Stimulated activated CD4-positive, alpha-beta T cell treated with anti-CD3 and anti-CD28 coated beads, TNF-alpha, amount 100 ng/mL, for 4 hours (primary cell): ENCODE measurements at places on chromosomes 3 and 15.

DNA sequence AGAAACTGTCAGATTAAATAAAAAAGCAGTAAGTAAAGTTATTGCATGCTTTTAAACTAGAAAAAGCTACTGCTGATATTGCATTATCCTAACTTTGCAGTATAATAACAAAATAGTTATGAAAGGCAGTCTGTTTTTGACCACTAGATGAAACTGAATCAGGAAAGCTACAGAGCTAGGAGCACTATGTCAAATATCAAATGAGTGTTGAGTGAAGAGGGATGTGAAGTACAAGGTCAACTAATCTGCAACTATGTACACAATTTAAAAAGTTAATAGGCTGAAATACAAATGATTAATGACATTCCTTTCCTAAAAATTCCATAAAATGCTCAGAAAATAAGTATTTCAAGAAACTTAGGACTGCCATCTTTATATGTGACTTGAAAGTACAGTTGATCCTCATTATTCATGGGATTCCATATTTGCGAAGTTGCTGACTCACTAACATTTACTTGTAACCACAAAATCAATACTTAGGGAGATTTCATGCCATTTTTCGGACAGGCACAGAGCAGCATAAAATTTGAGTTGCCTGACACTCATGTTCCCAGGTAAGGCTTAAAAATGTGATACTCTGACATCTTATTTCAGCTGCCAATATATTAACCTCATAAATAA is 34.5 kb downstream of the SLC4A7 start:
- no peak for DNase-seq

DNA sequence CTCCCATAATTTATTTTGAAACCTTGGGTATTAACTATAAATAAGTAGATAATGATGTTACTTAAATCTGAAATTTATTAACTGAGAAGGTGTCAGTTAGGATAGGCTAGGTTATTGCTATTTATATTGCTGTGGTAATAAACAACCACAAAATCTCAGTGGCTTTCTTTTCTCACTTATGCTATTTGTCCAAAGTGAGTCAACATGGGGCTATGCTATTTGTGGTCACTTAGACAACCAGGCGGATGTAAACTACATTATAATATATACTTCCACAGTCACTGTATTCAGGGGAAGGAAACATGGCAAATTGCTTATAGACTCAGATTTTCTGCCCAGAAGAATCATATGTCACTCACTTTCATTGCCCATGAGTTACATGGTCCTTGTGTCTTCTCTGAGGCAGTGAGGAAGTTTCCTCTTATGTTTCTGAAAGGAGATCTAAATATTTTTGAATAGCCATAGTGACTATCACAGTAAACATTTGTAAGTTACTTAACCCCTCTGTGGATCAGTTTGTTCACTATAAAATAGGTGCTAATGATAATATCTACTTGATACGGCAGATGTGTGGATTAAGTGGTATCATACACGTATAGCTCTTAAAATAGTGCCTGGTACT is 19.8 kb downstream of the HMG20A start:
- DNase-seq, result no peak

- no peak for DNase-seq
Measured at GRCh38 chr3:128845119-128845777, 34.2 kb upstream of the ACAD9 start.

DNA sequence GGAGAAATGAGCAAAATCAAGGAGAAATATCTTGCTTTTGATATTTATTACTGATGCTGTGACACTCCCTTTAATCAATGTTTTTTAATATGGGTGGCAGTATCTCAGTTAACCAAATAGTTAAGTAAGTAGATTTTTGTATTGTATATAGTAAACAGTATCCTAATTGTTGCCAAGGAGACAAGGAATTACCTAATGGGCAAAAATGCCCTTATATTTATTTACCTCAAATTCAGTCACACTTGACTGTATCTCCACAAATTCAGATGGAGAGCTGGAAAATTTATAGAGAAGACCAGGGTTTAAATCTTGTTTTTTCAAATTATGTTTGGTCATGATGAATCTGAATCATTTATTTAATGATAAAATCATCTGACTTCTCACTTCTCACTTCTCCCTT is 3.6 kb upstream of the CHD2 start:
- no peak for DNase-seq

- no peak for DNase-seq
Measured at GRCh38 chr3:27596921-27597320, 112.7 kb upstream of the SLC4A7 start.

- DNase-seq, result no peak
Measured at GRCh38 chr3:49754536-49754935, 30.8 kb upstream of the GMPPB start.

- DNase-seq, result no peak
Measured at GRCh38 chr3:194373899-194374298, 4.4 kb upstream of the LRRC15 start.

DNA sequence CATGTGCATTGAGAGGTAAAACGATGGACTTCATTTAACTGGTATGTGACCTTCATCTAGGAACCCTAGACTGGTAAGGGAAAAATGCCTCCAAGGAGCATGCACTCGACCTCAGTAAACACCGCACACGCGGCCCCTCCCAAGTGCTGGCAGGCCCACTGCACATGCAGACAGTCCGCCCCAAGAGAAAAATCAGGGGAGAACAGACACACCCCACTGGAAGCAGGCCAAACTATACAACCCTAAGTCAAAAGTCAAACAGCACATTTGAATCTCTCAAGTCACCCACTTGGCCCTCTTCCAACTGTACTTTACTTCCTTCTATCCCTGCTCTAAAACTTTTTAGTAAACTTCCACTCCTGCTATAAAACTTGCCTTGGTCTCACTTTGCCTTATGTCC is 250.1 kb upstream of the HES1 start:
- DNase-seq, result no peak

- DNase-seq, result no peak
Measured at GRCh38 chr3:86563400-86563970, 427.5 kb downstream of the VGLL3 start.

GRCh38 chr15:48415036-48415886 is 84.0 kb downstream of the DUT start:
- no peak for DNase-seq

GRCh38 chr3:37309921-37310665 is 135.7 kb upstream of the LRRFIP2 start:
- DNase-seq, result no peak

DNA sequence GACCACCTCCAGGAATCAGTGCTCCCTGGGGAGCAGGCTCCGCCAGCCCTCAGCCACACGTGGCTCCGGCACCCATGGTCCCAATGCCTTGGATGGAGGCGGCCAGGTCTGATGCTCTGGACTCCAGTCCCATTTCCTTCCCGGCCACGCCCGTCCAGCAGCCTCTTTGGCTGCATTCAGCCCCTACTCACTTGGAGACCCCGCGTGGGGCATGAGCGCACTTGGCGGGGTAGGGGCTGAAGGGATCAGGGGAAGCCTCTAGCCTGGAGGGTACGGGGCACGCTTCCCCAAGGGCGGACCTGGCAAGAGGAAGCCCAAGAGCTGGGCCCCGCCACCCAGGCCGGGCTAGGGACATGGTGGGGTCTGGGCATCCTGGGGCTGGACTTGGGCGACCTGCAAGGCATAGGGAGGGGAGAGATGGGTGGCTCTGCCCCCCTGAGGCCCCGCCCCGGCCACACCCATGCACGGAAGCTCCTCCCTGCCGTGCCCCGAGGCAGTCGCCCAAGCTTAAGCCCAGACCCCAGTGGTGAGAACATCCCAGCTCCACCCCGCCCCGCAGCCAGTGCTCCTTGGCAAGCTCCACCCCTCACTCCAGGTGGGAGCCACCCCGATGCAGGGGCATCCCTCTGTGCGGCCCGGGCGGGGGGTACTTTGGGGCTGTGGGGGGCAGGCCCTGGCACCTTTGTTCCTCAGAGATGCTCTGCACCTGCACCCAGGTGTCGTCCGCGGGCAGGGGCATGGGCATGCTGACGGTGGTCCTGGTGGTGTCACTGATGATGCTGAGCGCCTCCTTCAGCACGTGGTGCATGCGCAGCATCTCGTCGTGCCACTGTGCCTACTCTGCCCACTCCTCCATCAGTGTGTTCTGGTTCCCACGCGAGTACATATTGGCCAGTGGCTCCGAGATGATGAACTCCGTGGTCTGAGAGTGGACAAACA is 163.5 kb downstream of the GOLGA6L4 start:
- DNase-seq, result no peak

GRCh38 chr3:157284688-157285087 is 124.7 kb upstream of the CCNL1 start:
- DNase-seq, result no peak

DNA sequence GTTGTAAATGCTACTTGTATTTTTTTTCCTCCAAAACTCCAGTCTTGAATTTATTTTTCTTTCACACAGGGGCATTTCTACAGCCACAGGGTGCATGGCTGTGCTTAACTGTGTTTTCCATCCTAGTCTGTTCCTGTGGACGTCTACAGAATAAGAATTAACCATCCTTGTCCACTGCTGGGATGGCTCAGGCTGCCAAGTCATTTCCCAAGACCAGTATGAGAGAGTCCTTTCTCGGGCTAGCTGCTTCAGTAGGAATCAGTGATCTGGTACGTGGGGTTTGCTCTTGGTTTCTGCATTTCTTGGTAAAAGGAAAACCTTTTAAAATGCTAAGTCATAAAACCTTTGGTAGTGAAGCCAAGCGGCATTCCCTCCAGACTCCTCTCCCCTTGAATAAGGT is 29.8 kb downstream of the CHDH start:
- no peak for DNase-seq

- DNase-seq, result no peak
Measured at GRCh38 chr3:46221938-46222337, 13.8 kb upstream of the CCR1 start.

DNA sequence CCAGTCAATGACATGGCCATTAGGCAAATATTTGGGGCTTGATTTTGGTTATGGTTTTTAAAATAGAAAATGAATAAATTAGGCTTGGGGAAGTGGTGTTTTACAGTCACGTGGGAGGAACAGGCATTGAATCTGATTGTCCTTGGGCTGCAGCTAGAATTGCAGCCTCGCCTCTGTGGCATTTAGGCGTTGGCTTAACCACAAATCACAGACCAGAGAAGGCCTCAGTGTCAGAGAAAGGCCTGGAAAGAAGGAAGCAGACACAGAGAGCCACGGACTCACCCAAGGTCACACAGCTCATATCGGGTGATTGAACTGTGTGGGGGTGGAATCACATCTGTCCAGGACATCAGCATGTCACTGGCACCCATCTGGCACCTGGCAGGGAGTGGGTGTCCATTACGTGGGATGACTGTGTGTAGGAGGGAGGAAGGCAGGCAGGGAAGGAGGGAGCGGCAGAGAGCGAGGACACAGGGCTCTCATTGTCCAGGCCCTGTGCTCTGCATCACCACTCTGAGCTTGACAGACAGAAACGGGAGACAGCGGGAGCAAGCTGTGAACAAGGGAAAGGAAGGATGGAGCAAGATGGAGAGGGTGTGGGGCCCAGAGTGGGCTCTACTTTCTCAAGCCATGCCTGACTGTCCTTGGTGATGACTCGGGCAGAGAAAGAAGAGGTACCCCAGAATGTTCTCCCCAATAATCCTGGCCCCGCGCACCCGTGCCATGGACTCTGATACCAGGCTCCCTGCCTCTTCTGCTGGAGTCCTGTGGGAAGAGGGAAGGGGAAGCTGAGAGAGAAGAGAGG is 186.4 kb downstream of the FAM43A start:
- DNase-seq, result no peak

GRCh38 chr3:74456166-74456565 is 158.3 kb downstream of the CNTN3 start:
- no peak for DNase-seq

DNA sequence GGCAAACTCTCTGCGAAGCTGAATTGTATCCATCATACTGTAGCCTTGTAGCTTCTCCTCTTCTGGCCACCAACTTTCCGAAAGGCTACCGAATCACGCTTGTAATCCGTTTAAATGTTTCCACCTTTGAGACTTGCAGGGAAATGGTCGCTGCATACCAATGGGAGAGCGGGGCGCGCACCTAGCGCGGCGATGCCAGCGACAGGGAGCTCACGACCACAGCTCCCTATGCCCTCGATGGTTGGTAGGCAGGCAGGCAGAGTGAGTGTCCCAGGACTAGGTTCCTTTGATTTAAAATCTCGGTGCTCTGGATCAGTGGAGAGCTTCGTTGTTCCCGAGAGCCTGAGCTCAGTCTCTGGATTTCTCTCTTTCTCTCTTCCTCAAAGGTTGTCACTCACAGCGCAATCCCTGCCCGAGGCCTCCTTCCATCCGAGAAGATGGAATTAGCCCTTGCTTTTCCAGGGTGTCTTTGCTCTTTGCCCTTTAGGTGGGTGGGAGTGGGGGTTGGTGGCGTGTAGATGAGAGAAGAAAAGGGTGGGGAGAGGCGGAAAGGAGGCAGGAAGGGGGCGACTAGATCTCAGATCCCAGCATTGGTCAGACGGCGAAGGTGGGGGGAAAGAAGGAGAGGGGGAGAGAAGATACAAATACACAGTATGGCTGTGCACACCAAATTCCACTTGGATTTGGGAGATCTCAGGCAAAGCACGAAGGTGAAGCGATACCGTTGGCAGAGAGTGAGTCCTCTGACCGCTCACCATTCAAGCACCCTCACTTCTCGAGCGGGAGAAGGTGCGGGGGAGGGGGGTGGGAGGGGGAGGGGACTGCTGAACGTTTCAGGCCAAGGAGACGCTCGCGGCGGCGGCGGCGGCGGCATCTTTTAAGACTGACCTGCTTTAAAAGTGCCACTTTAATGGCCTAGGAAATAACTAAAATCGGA is at the start of gene SLITRK3:
Gene SLITRK3 (minus strand): TSS at position 745 of the 937 bp plus-strand sequence. CDS start 5,554 bp downstream, outside the sequence.
- DNase-seq, result no peak

DNA sequence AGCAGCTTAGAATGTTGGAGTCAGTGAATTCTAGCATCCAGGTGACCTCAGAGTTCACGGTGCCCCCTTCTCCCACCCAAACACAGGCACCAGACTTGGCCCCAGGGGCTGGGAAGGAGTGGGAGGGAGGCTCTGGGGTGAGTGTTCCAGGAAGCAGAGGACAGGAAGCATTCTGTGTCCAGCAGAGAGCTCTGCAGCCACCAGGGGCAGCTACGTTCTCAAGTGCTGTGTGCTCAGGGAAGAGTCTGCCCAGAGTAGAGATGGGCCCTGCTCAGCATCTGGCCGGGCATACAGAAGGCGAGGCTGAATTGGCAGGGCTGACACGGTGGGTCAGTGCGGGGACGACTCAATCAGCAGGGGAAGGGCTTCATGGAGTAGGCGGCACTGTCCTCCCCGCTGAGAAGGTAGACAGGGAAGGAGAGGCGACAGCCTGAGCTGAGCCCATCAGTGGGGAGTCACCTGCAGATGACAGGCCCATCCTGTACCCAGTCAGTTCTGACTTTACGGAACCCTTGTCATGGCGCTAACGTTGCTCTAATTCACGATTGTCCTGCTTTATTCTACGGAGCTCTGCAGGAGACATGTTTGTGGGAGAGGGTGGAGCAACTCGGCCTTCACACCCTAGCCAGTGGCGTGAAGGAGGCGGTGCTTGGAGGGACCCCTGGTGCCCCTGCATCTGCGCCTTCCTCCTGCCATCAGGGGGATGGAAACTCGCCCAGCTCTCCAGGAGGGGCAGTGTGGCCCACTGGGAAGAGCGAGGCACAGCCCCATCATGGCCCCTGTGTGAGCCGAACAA is 82.2 kb downstream of the C3orf70 start:
- no peak for DNase-seq

GRCh38 chr3:172099495-172099808 is 60.1 kb downstream of the FNDC3B start:
- no peak for DNase-seq
